ENCODE measurements at places on chromosomes 5 and 9. TPM values are rescaled to one million over a fixed set of nuclear protein-coding genes. Genes with fewer than 3 reads are reported as not detected.
A peak's percentile ranks its signal among the peaks of the same experiment; 100 is the strongest.

The MEIKIN gene
- not detected for total RNA-seq

DNA sequence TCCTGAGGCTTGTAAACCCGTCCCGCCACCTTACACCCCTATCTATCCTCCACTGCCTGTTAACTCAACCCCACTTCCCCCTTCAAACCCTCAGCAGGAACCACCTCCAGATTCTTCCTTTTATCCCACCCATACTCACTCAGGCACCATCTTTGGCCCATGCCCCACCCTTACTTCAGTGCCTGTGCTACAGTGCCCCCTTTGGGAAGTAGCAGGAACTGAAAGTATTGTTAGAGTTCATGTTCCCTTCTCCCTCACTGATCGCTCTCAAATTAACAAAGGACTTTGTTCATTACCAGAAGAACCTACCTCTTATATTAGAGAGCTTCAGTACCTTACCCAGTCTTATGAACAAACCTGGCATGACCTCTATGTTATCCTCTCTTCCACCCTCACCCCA, 92.2 kb upstream of the MOCS2 start:
- no peaks in the 10 kb centered on the region for H3K4me1 ChIP-seq
- no peak overlapping the region for H3K4me3 ChIP-seq
- H3K27ac ChIP-seq = no peak overlapping the region
- no peaks in the 10 kb centered on the region for H3K27me3 ChIP-seq
- no peaks in the 10 kb centered on the region for H3K36me3 ChIP-seq

DNA sequence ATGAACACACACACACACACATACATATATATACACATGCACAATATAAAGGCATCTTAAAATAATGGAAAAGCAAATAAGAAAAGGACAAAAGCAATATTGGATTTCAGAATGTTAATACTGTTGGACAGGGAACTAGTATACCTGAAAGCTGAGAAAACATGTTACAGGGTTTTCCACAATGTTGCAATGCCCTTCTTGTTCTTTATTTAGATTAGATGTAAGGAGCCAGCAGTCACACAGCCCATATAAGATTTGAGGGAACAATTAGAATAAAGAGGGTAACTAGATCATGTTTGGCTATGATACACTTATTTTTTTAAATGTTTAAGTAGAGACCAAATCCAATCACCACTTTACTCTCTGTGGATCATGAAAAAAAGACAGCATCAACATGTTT, 61.7 kb downstream of the SH3TC2 start:
- no peaks in the 10 kb centered on the region for H3K36me3 ChIP-seq
- H3K4me3 ChIP-seq = no peak overlapping the region
- H3K27me3 ChIP-seq = no peaks in the 10 kb centered on the region
- DNase-seq = no peak
- no peak overlapping the region for H3K27ac ChIP-seq

- H3K4me3 ChIP-seq = no peak overlapping the region
- DNase-seq = no peak
- no peaks in the 10 kb centered on the region for H3K4me1 ChIP-seq
- no peak overlapping the region for H3K27ac ChIP-seq
Observed at GRCh38 chr5:116663081-116663480, 88.5 kb upstream of the SEMA6A start.

The ABCA1 gene
- 49.0 TPM for total RNA-seq

DNA sequence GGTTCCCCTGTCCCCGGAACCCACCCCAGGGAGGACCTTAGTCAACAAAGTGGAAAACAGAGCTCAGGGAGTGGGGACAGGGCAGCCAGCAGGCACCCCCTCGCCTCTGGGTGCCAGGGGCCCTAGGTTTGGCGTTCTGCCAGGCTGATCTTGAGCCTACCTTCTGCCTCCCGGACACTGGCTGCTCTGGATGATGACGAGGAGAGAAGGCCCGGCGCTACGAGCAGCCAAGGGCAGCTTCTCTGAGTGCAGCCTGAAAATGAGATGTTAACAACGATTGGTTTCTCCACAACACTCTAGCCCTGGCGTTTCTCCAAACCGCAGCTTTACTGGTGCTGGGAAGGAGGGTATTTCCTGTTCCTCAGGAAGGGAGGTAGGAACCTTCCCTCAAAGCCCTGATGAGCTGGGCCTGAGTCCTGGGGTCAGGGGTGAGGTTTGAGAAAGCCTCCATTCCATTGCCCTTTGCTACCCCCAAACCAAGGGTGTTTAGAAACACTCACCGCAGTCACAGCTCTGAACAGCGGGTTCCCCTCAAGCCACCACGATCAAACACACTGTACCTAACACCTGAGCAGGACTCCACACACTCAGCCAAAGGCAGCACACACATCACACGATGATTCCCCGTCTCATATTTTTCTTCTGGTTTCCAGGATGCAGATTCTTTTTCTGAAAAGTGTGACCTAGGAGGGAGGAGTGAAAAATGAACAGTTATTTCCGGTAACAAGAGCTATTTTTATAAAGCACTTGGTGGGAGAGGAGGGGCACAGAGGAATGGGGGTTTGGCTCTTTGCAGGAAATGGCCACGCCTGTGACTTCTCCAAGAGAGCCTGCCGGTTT, at the start of gene STING1:
Gene STING1 (minus strand): TSS at position 709 of the 840 bp plus-strand sequence. CDS start 1,054 bp downstream, outside the sequence.
- DNase-seq = peak; percentile 90
- H3K27me3 ChIP-seq = no peaks in the 10 kb centered on the region
- H3K36me3 ChIP-seq = peaks cover 17% of the 10 kb centered on the region
- H3K27ac ChIP-seq = peak within 1 kb of the TSS; percentile 99
- peak within 1 kb of the TSS; percentile 78 for H3K4me3 ChIP-seq

The CDX1 gene
- not detected for total RNA-seq

- H3K27me3 ChIP-seq = no peaks in the 10 kb centered on the region
- H3K4me3 ChIP-seq = no peak overlapping the region
Observed at GRCh38 chr9:75000835-75001234, 27.3 kb downstream of the CARNMT1 start.

DNA sequence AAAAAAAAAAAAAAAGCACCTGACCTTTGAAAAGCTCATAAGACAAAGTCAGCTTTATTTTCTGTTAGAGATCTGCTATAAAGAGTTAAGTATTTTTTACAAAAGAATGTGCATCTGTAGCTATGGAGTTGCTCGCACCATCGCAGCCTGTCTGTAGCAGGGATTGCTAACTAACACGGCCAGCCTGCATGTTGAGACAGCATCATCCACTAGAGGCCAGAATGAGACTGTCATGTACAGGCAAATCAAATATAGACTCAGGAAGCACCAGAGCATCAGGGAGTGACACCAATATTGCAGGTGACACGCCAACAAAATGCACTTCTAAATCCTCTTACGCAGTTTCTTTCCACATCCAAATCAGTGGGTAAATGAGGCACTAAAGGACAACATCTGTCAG, 136.3 kb upstream of the RASEF start:
- H3K36me3 ChIP-seq = no peaks in the 10 kb centered on the region
- no peaks in the 10 kb centered on the region for H3K4me1 ChIP-seq
- no peak for DNase-seq
- H3K27me3 ChIP-seq = no peaks in the 10 kb centered on the region

DNA sequence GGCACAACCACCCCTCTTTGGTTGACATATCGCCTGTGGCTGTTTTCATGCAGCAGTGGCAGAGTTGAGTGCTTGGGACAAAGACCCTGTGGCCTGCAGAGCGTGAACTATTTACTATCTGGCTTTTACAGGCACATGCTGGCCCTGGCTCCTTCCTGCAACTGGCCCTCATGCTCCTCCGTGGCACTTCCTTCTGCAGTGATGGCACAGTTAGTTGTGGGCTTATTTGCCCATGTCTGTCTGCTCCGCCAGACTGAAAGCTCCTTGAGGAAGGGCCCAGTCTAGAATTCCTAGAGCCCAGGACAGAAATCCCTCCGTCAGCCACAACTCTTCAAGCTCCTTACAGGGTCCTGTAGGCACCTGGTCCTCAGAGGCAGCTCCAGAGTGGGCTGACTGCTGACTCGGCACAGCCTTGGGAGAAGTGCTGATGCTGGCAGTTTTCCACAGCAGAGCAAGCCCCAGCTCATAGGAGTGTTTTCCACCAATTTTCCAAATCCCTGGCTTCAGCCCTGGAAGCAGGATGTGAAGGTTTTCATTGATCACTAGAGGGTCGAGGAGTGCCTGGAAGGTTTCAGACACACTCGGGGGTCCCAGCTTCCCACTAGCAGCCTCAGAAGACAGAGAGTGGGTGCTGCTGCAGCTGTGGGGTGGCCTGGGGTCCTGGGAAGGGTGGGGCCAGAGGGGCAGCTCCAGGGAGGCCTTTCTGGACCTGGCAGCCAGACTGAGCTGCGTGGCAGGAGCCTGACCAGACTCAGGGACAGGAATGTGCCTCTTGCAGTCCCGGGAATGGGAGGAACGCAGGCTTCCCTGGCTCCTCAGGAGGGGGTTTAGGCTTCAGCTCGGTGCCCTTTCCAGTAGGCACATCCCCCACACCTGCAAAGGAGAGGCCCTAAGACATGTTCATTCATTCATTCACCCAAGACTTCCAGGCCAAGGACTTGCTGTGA, 56.5 kb upstream of the ANGPTL2 start:
- no peaks in the 10 kb centered on the region for H3K27me3 ChIP-seq
- no peaks in the 10 kb centered on the region for H3K36me3 ChIP-seq
- H3K4me1 ChIP-seq = no peaks in the 10 kb centered on the region
- no peak overlapping the region for H3K27ac ChIP-seq
- peak; percentile 56 for DNase-seq

- H3K4me3 ChIP-seq = no peak overlapping the region
- DNase-seq = no peak
- H3K36me3 ChIP-seq = no peaks in the 10 kb centered on the region
- no peaks in the 10 kb centered on the region for H3K4me1 ChIP-seq
Observed at GRCh38 chr9:89139455-89139854, 39.2 kb downstream of the SHC3 start.

GRCh38 chr5:167008705-167009104, 1282.7 kb upstream of the WWC1 start:
- H3K27me3 ChIP-seq = no peaks in the 10 kb centered on the region
- H3K4me1 ChIP-seq = no peaks in the 10 kb centered on the region
- H3K4me3 ChIP-seq = no peak overlapping the region
- H3K27ac ChIP-seq = no peak overlapping the region
- no peak for DNase-seq

The CCDC187 gene
- total RNA-seq = 0.09 TPM

GRCh38 chr5:4361753-4362152, 766.1 kb downstream of the IRX1 start:
- no peak overlapping the region for H3K4me3 ChIP-seq
- H3K36me3 ChIP-seq = no peaks in the 10 kb centered on the region
- no peak overlapping the region for H3K27ac ChIP-seq
- DNase-seq = no peak
- no peaks in the 10 kb centered on the region for H3K4me1 ChIP-seq

GRCh38 chr5:39426746-39427105, 1.9 kb upstream of the DAB2 start:
- H3K4me1 ChIP-seq = peaks cover 34% of the 10 kb centered on the region
- no peak overlapping the region for H3K4me3 ChIP-seq
- H3K27ac ChIP-seq = peak overlapping the region; percentile 32
- no peaks in the 10 kb centered on the region for H3K27me3 ChIP-seq

The PCDHA6 gene
- 0.64 TPM for total RNA-seq

- peaks cover 20% of the 10 kb centered on the region for H3K36me3 ChIP-seq
- H3K4me1 ChIP-seq = peaks cover 22% of the 10 kb centered on the region
- no peak for DNase-seq
- no peaks in the 10 kb centered on the region for H3K27me3 ChIP-seq
- peak overlapping the region; percentile 42 for H3K27ac ChIP-seq
Observed at GRCh38 chr5:176899946-176900779, 1.0 kb upstream of the HK3 start.

The CD74 gene
- total RNA-seq = 2,961 TPM

DNA sequence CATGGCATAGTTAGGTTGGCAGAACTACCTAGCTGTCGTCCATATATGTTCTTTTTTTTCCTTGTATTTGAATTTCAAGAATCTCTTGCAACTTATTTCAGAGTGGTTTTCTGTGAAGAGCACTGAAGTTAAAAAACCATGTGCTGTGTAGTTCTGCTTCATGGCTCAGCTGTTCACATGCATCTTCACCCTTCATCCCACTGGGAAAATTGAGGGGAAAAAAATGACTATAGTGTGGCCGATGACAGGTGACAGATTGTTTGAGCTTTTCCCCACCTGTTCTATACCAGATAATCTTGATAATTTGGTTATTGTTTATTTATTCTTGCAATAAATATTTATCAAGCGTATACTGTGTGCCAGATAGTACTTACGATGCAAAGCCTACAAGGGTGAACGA, 77.8 kb downstream of the AOPEP start:
- no peak overlapping the region for H3K27ac ChIP-seq
- DNase-seq = no peak
- H3K36me3 ChIP-seq = no peaks in the 10 kb centered on the region
- no peak overlapping the region for H3K4me3 ChIP-seq
- peaks cover 41% of the 10 kb centered on the region for H3K4me1 ChIP-seq

DNA sequence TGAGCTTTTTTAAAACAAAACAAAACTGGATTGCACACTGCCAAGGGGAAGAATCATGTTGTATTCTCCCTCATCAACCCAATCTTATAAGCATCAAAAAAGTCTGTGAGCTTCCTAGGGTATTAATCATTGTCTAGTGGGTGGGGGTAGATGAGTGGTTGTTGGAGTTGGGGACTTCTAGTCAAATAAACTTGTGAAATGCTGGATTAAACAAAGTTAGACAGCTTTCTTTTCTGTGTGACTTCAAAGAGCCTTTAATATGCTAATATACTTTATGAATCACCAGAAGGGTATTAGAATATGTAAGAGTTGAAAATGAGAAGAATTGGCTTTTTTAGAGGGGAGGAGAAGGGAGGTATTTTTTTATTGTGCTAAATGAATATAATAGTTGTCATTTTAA, 87.7 kb downstream of the GALNT10 start:
- no peak for DNase-seq
- H3K27me3 ChIP-seq = no peaks in the 10 kb centered on the region
- peaks cover 11% of the 10 kb centered on the region for H3K4me1 ChIP-seq
- no peak overlapping the region for H3K4me3 ChIP-seq
- no peaks in the 10 kb centered on the region for H3K36me3 ChIP-seq
- H3K27ac ChIP-seq = no peak overlapping the region

DNA sequence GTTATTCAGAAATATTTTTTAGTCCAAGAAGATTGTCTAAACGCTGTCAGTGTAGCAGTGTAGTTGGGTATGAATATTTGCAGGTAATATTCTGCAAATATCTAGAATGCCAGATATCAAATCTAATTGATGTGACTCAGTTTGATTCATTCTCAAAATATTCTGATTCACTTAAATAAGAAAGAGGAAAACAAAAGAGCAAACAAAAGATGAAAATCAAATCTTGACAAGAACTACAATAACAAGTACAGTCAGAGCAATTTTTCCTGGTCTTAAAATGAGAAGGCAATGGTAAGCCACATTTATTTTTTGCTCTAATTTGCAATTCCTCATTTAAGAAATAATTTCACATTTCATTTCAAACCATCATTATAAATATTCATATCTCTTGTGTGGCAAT, 36.0 kb downstream of the MRPS30 start:
- H3K27me3 ChIP-seq = no peaks in the 10 kb centered on the region
- H3K4me1 ChIP-seq = no peaks in the 10 kb centered on the region
- no peaks in the 10 kb centered on the region for H3K36me3 ChIP-seq
- DNase-seq = no peak
- no peak overlapping the region for H3K4me3 ChIP-seq
- H3K27ac ChIP-seq = no peak overlapping the region

- H3K27me3 ChIP-seq = no peaks in the 10 kb centered on the region
- H3K36me3 ChIP-seq = no peaks in the 10 kb centered on the region
- H3K27ac ChIP-seq = no peak overlapping the region
- no peak overlapping the region for H3K4me3 ChIP-seq
- no peaks in the 10 kb centered on the region for H3K4me1 ChIP-seq
- no peak for DNase-seq
Observed at GRCh38 chr5:138745268-138745667, 8.0 kb upstream of the CTNNA1 start.

The OCLN gene
- 136 TPM for total RNA-seq
